ENCODE measurements at places on chromosomes 12 and 14. TPM values are rescaled to one million over a fixed set of nuclear protein-coding genes. Genes with fewer than 3 reads are reported as not detected.

Gene CLEC2D
- polyA plus RNA-seq: 2.0 TPM

Gene PPP1R13B
- polyA plus RNA-seq: 0.48 TPM

Gene ABCD2
- not detected for polyA plus RNA-seq

Gene TSPAN31
- polyA plus RNA-seq: 11.6 TPM

Gene CLEC1B
- not detected for polyA plus RNA-seq

Gene TAS2R7
- polyA plus RNA-seq: not detected

Gene HOXC4
- 0.70 TPM for polyA plus RNA-seq

Data from K562 (cell line).